ENCODE measurements at places on chromosomes 2 and 18.

DNA sequence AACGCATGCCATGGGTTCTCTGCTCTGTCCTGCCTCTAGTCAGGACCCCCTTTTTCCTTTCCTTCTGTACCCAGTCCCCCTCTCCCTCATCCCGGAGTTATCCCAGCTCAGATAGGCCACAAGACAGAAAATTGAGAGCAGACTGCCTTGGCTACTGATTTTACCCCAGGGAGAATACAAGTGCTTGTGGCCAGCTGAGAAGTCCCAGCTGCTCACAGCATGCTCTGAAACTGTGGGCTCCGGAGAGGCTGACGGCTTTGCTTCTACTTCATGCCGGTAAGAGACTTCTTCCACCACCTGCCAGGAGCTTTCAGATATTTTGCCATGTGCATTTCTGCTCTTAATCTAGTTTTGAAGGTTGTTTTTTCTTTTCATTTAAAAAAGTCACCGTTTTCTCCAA, 20.0 kb upstream of the SIX2 start:
- no peak for DNase-seq
- H3K27ac ChIP-seq: no peak overlapping the region
- no peaks in the 10 kb centered on the region for H3K27me3 ChIP-seq
- H3K36me3 ChIP-seq: no peaks in the 10 kb centered on the region
- no peaks in the 10 kb centered on the region for H3K4me1 ChIP-seq

DNA sequence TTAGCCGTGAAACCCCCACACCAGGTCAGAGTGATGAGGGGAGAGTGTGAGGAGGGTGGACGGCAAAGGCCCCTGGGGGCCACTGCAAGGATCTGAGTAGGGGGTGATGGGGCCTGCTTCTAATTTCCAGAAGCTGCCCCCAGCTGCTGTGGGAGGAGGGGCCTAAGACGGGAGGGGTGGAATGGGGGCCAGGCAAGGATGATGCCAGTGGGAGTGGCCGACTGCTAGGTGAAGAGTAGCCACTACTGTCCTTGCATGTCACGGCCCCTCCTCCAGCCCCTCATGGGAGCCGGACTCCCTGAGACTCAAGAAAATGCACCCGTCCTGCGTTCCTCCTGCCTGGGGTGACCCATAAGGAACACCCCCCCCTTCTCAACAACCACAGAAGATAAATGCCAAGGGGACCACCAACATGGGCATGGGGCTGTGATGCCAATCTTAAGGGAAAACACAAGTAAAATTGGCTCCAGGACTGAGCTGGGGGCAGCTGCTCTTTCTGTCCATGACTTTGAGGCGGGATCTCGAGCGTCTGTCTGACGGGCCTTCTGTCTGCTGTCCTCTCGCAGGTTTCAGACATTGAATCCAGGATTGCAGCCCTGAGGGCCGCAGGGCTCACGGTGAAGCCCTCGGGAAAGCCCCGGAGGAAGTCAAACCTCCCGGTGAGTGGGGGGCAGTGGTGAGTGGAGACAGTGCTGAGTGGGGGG, 24.2 kb upstream of the PRLH start:
- no peak overlapping the region for H3K4me3 ChIP-seq
- no peak for DNase-seq
- H3K27me3 ChIP-seq: no peaks in the 10 kb centered on the region
- H3K27ac ChIP-seq: no peak overlapping the region
- peaks cover 8% of the 10 kb centered on the region for H3K4me1 ChIP-seq
- H3K36me3 ChIP-seq: no peaks in the 10 kb centered on the region

DNA sequence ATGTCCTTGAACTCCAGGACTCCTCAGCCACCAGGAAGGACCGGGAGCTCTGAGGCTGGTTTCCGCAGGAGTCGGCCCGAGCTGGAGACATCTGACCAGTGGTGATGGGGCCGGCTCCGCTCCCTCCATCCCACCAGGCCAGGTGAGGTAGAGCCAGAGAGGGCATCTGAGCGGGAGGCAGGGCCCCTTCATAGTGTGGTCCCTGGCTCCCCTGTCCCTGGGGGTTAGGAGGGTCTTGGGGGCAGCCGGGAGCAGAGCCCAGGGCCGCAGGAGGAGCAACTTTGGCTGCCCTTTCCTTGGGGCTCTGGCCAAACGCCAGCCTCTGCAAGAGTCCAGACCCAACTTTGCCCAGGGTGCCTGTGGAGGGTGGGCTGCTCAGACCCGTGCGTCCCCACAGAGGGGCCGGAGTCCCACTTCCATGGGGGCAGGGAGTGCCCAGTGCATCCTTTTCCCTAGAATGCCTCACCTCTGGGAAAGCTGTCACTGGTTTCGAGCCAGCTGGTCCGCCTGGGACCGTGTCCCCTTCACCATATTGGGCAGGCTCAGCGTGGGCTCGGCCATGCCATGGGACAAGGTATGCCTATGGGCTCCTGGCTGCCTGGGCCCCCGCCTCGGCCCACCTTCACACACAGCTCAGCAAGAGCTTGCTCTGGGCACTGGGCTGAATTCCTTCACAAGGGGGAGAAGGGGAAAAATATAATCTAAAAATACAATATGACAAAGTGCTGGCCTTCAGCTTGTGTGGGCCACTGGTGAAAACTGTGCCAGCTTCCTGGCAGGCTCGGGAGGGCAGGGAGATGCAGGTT, 148.6 kb downstream of the TWIST2 start:
- no peak overlapping the region for H3K4me3 ChIP-seq
- no peaks in the 10 kb centered on the region for H3K36me3 ChIP-seq
- no peaks in the 10 kb centered on the region for H3K27me3 ChIP-seq
- H3K4me1 ChIP-seq: no peaks in the 10 kb centered on the region
- no peak for DNase-seq

GRCh38 chr2:68157402-68158133, at the start of gene PNO1:
Gene PNO1, plus strand, starts transcription at chr2:68157888. Its CDS starts 47 bp downstream, at chr2:68157935.
- peaks cover 6% of the 10 kb centered on the region for H3K4me1 ChIP-seq
- peak within 1 kb of the TSS; percentile 85 for H3K27ac ChIP-seq
- DNase-seq: peak; percentile 97
- H3K27me3 ChIP-seq: no peaks in the 10 kb centered on the region
- peak within 1 kb of the TSS; percentile 99 for H3K4me3 ChIP-seq
- no peaks in the 10 kb centered on the region for H3K36me3 ChIP-seq

DNA sequence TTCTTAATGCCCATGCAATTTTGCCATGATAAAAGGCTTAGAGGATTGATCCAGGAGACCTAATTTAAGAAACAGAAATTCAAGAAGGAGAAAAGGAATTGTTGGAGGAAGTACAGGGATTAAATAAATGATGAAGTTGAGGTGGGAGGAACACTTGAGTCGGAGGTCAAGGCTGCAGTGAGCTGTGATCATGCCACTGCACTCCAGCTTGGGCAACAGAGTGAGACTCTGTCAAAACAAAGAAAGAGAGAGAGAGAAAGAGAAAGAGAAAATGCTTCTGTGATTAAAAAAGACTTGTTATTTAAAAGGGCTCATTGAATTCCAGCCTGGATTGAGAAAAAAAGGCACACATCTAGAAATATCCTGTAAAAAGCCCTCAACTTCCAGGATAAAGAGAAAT, 123.2 kb downstream of the B3GNT2 start:
- no peak for DNase-seq
- H3K27me3 ChIP-seq: no peaks in the 10 kb centered on the region
- H3K4me1 ChIP-seq: no peaks in the 10 kb centered on the region

GRCh38 chr18:58254873-58255511, 211.0 kb downstream of the NEDD4L start:
- H3K36me3 ChIP-seq: no peaks in the 10 kb centered on the region
- no peaks in the 10 kb centered on the region for H3K4me1 ChIP-seq
- no peak overlapping the region for H3K27ac ChIP-seq
- no peak overlapping the region for H3K4me3 ChIP-seq
- DNase-seq: no peak
- H3K27me3 ChIP-seq: no peaks in the 10 kb centered on the region

- no peaks in the 10 kb centered on the region for H3K36me3 ChIP-seq
- H3K27me3 ChIP-seq: no peaks in the 10 kb centered on the region
- no peak for DNase-seq
Measured at GRCh38 chr18:80227472-80227871, 19.8 kb downstream of the PARD6G start.

GRCh38 chr18:36658611-36659010, 170.2 kb downstream of the TPGS2 start:
- H3K27me3 ChIP-seq: no peaks in the 10 kb centered on the region
- no peaks in the 10 kb centered on the region for H3K4me1 ChIP-seq
- no peak overlapping the region for H3K27ac ChIP-seq
- no peak overlapping the region for H3K4me3 ChIP-seq
- H3K36me3 ChIP-seq: no peaks in the 10 kb centered on the region

DNA sequence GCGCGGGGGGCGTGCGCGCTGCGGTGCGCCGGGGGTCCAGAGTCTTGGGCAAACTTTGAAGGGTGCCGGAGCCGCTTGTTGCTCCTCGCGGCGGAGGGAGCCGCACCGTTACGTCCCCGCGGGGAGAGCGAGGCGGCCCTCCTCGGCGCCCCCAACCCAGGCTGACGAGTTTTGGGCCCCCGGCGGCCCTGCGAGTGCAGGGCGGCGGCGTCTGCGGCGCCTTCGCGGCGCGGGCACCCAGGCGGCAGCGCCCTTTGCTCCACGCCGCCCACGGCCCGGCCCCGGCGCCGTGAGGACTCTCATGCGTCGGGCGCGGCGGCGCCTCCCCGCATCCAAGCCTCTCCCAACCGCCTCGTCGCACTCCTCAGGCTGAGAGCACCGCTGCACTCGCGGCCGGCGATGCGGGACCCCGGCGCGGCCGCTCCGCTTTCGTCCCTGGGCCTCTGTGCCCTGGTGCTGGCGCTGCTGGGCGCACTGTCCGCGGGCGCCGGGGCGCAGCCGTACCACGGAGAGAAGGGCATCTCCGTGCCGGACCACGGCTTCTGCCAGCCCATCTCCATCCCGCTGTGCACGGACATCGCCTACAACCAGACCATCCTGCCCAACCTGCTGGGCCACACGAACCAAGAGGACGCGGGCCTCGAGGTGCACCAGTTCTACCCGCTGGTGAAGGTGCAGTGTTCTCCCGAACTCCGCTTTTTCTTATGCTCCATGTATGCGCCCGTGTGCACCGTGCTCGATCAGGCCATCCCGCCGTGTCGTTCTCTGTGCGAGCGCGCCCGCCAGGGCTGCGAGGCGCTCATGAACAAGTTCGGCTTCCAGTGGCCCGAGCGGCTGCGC, 814 bp downstream of the FZD7 start:
- peak overlapping the region; percentile 82 for H3K27ac ChIP-seq
- peak overlapping the region; percentile 62 for H3K4me3 ChIP-seq
- peaks cover 8% of the 10 kb centered on the region for H3K4me1 ChIP-seq
- H3K27me3 ChIP-seq: peaks cover 17% of the 10 kb centered on the region
- peak; percentile 33 for DNase-seq

DNA sequence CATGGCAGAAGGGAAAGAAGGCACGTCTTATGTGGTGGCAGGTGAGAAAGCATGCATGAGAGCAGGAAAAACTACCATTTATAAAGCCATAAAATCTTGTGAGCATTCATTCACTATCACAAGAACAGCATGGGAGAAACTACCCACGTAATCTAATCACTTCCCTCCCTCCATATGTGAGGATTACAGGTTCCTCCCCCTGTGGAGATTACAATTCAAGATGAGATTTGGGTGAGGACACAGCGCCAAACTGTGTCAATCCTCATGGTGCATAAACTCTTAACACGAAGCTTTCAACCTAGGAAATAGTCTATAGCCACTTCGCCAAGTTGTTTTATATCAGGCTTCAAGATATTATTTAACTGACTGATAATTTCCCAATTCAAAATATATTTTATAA, 595.5 kb downstream of the FBXO15 start:
- H3K27me3 ChIP-seq: no peaks in the 10 kb centered on the region
- no peak overlapping the region for H3K4me3 ChIP-seq
- no peaks in the 10 kb centered on the region for H3K4me1 ChIP-seq
- no peak overlapping the region for H3K27ac ChIP-seq
- no peak for DNase-seq
- no peaks in the 10 kb centered on the region for H3K36me3 ChIP-seq

GRCh38 chr2:89841476-89841840, 1150.0 kb downstream of the RPIA start:
- H3K4me3 ChIP-seq: no peak overlapping the region
- no peaks in the 10 kb centered on the region for H3K36me3 ChIP-seq

- H3K27me3 ChIP-seq: no peaks in the 10 kb centered on the region
- H3K27ac ChIP-seq: no peak overlapping the region
- H3K4me1 ChIP-seq: no peaks in the 10 kb centered on the region
Measured at GRCh38 chr2:234911271-234911670, 40.5 kb upstream of the SH3BP4 start.

DNA sequence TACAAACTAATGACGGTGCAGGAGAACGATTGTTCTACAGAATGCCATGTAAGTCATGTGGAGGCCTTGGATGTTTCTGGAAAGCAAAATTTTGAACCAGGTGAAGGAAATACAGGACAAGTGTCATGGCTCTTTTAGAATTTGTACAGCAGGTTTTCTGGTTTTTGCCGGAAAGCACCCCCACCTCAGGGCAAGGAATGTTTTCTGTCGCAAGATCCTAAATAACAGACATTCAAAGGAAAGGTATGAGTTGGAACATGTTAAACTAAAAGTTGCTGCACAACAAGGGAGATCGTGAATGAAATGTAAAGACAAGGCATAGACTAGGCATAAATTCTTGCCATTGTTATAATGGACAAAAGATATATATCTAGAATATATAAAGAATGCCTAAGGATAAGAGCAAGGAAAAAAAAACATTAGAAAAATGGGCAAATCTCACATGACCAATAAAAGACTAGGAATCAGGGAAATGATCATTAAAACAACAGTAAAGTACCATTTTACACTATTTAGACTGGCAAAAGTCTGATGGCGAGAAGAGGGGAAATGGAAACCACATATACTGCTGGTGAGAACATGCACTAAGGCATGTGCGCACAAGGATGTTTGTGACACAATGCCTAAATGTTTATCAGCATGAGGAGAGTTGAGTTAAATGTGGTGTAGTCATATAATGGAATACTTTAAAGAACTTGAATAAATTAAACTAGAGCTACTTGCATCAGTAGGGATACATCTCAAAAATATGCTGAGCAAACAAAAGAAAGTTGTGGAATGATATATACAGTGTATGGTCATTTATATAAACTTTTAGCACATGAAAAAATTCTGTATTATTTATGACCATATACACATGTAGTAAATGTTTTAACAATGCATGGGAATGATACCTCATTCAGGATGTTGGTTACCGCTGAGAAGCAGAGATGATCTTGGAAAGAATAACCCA, 127.0 kb downstream of the EML6 start:
- H3K36me3 ChIP-seq: no peaks in the 10 kb centered on the region
- H3K4me1 ChIP-seq: no peaks in the 10 kb centered on the region
- H3K4me3 ChIP-seq: no peak overlapping the region
- DNase-seq: no peak
- no peaks in the 10 kb centered on the region for H3K27me3 ChIP-seq

GRCh38 chr2:128645631-128646030, 327.0 kb upstream of the HS6ST1 start:
- no peaks in the 10 kb centered on the region for H3K36me3 ChIP-seq
- no peak overlapping the region for H3K27ac ChIP-seq
- no peaks in the 10 kb centered on the region for H3K27me3 ChIP-seq
- no peak for DNase-seq
- H3K4me1 ChIP-seq: no peaks in the 10 kb centered on the region
